Foreskin fibroblast (primary cell): ENCODE measurements at places on chromosomes 3 and 15.

GRCh38 chr3:119318876-119319275 is 24.7 kb downstream of the ARHGAP31 start:
- DNase-seq = peak; percentile 34

DNA sequence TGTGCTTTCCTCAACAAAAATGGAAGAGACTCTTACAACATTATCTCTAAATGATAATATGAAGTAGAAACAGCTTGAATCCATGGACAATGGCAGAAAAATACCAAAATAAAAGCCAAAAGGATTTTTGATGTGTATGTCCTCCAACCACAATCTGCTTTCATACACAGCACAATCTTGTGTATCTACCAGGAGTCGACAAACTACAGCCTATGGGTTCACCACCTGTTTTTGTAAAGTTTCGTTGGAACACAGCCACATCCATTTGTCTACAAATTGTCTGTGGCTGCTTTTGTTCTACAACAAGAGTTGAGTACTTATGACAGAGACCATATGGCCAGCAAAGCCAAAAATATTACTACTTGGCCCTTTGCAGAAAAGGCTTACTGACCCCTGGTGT is 88.7 kb upstream of the UBE2E2 start:
- no peak for DNase-seq

GRCh38 chr3:139558351-139559266 is 19.1 kb upstream of the RBP1 start:
- DNase-seq = no peak

DNA sequence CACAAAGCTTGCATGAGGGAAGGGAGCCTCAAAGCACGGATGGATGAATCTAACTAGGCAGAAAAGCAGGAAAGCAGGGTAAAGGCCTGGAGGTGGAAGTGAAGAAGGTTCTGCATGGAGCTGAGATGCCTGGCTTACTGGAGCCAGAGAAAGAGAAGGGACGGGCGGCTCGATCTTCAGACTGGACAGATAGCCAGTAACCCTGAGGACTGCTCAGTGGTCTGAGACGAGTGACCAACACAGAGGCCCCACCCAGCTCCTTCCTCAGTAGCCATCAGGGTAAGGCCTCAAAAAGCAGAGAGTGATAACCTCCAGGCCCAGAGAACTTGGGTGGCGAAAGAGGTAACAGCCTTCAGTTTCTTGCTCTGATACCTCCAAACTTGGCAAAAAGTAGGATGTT is 6.4 kb downstream of the CLN6 start:
- DNase-seq = no peak

DNA sequence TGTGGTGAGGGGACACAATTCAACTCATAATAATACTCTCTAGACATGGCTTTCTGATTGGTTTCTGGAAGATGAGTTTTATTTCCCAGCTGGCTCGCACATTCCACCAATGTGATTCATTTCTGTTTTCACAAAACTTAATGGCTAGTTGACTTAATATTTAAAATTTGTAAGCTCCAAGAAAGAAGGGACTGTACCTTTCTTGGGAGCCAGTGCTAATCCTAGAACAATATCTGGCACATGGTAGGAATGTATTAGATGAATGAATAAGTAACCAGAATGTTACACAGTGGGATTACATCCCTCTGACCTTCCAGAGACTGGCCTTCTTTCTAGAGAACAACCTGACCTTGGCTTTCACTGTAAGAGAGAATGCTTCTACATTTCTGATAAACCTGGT is 262.8 kb downstream of the RORA start:
- DNase-seq = no peak

- DNase-seq = no peak
Measured at GRCh38 chr15:86077070-86077469, 2.6 kb upstream of the AGBL1 start.

GRCh38 chr3:34669490-34669889 is 871.1 kb downstream of the PDCD6IP start:
- no peak for DNase-seq

DNA sequence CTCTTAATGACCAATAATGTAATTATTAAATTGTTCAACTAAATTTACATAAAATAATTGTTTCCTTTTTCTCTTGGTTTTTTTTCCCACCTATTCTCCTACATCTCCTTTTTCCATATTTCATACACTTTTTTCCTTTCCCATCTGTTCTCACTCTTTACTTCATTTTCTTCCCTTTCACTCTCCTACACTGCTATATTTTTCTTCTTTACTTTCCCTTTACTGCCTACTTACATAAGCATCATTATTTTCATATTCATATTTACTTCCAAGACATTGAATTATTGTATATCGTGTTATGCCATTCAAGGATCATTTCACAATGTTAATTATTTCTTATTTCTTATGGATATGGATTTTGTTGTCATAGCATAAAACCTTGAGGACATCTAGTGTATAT is 1275.6 kb downstream of the NSUN3 start:
- no peak for DNase-seq

DNA sequence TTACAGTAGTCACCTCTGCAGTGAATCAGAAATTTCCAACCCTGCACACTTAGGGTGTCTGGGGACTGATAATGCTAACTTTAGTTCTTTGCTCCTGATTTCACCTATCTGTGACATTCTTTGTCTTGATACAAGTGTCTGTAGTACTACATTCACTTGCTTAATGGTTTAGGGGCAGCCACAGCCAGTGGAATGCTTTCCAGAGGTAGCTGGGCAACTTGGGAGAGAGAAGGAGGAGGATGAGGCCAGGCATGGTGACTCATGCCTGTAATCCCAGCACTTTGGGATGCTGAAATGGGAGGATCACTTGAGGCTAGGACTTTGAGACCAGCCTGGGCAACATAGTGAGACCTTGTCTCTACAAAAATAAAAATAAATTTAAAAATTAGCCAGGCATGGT is 8.5 kb downstream of the BAHD1 start:
- no peak for DNase-seq
